SW480 (cell line): ENCODE measurements at places on chromosomes 5 and 9.
A peak's percentile ranks its signal among the peaks of the same experiment; 100 is the strongest.

DNA sequence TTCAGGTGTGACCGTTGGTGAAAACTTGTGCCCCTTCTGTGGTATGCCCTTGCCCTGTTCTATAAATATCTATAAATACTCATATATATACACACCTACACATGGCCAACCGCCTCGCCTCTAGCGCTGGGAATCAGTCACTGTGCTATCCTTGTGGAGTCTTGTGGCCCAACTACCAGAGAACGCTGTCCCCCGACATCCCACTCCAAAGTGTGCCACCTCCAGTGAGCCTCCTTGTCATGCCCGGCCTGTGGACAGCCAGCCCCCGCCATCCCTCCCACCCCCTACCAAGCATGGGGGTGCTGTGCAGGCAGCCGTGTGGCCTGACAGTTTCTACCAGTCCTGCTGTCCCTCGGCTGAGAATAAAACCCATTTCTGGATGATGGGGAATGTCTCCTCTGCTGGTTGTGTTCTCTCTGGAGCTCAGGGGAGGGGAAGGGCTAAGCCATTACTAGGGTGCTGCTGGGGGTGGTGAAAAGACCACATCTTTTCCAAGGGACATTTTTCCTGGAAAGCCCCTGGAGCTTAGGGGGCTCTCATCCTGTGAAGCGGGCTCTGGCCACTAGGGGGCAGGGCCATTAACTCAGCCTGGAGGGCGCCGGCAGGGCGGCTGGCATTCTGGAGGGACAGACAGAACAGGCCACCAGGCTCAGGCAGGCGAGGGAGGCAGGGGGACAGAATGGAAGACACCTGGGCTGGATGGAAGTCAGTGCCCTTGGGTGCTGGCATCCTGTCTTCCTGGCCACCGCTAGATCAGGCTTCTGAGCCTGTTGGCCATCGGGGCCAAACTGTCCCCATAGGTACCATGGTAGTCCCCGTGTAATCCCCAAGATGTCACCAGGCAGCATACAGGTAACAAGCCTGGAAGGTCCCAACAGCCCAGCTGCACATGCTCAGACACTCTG lies 20.7 kb downstream of the GOLGA2 start:
- DNase-seq, result peak; percentile 49

GRCh38 chr9:92639124-92639523 lies 30.8 kb downstream of the IPPK start:
- DNase-seq, result no peak

DNA sequence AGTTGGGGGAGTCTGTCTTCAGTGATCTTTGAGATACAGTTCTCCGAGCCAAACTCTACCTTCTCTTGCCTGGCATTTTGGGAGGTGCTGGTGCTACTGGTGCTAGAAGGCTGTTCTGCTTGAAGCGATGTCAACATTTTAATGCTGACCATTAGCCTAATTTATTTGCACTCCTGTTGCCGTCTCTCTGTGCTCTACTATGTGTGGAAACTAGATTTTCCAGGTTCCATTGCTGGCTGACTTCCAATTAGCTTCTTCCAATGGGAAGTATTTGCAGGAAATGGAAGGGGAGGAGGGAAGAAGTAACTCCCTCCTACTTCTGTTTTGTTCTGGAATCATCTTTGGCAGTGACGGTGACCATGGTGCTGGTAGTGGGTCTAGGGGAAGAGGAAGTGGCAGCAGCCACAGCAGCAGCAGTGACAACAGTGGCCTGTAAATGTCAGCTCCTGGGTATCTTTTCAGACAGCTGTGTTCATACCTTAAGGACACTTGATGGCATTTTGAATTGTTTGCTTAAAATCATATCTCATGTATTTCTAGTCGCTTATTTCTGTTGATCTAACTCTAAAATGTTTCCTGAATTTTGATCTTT lies 7.9 kb downstream of the TXNDC8 start:
- DNase-seq, result no peak

- DNase-seq, result peak; percentile 14
Measured at GRCh38 chr9:88460587-88461332, 72.5 kb downstream of the SPIN1 start.

GRCh38 chr9:5493679-5494511 lies 16.4 kb upstream of the PDCD1LG2 start:
- no peak for DNase-seq

- DNase-seq, result no peak
Measured at GRCh38 chr5:76565009-76565408, 58.2 kb downstream of the F2RL2 start.

DNA sequence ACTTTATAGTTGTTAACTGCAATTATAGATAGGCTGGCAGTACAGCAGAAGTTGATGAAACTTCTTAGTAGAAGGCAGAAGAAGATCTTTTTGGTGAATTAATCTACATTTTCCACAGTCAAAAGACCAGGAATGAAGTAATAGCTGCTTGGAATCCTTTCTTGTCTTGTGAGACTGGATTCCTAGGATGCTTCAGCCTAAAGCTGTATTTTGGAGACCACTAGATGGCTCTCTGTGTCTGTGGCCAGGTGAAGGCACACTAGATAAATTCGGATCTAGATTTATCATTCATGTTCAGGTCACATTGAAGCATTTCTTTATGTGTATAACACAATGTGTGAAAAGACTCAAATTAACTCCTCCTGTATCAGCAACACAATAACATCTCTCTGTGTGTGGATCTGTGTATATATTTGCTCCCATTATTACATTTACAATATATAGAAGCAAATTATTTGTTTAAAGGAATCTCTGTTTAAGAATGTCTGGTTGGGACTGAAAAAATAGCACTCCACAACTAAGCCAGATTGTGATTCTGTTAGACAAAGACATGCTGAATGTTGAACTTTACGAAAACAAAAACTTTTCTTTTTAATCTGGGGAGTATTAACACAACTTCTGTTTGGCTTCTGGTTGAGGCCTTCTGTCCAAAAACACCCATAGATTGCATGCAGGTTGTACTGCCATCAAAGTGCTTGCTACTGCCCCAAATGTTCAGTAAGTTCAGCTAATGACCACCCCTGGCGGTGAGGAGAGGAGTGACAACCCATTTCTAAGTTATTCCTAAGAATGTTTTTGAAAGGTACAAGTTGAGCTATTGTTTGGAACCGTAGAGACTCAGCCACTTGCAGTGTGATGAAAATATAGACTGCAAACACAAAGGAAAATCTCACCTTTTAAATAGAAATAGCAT lies 10.6 kb downstream of the GRIN3A start:
- DNase-seq, result peak; percentile 34

GRCh38 chr5:140115186-140115500 lies 1.2 kb downstream of the PURA start:
- no peak for DNase-seq

DNA sequence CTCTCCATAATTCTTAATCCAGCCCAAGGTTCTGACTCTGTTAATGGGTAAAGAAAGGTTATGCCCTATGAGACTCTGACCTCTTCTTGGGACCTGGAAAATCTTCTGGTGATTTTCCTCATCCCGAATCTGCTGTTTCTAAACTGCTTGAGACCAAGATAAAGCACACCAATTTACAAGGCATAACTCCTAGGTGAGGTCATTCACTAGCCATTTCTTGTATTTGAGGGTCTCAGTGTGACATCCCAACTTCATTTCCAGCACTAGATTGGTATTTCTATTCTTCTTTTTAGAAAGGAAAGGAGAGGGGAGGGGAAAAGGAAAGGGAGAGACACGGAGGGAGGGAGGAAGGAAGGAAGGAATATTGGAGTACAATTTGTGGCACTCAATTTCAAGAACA lies 51.6 kb downstream of the SLC1A1 start:
- DNase-seq, result no peak

DNA sequence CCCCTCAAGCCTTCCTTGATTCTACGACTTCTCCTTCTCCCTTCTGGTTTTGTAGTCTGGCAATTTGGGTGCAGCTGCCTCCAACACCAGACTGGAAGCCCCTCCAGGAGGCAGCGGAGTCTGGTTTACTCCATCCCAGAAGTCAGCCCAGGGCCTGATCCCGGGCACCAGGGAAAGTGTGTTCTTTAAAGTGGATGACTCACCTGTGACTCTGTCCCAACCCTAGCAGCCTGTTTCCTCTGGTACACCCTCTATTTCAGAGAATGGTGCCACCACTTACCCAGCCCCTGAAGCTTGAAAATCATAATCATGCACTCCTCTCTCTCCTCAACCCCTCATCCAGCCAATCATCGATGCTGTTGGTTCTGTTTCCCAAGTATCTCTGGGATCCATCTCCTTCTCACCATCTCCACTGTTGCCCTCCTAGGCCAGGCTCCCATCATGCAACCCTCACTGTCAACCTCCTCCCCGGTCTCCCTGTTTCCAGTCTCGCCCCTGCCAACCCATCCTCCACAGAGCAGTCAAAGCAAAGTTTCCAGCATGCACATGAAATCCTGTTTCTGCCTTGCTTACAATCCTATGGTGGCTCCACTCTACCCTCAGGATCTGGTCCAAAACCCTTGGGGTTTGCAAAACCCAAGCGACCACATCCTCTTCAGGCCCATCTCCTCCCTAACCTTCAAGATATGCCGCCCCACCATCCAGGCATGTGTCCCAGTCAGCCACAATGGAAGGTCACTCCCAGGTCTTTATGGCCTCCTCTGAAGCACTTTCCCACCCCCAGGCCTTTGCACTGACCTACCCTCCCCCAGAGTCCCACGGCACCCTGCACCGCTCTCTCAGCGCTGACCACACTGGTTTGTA lies 10.5 kb downstream of the LHX6 start:
- peak; percentile 37 for DNase-seq

- no peak for DNase-seq
Measured at GRCh38 chr9:109101810-109102209, 17.9 kb downstream of the TMEM245 start.
